ENCODE measurements at places on chromosomes 3 and 15.

GRCh38 chr15:91952216-91952615, 98.7 kb downstream of the SLCO3A1 start:
- DNase-seq = no peak

DNA sequence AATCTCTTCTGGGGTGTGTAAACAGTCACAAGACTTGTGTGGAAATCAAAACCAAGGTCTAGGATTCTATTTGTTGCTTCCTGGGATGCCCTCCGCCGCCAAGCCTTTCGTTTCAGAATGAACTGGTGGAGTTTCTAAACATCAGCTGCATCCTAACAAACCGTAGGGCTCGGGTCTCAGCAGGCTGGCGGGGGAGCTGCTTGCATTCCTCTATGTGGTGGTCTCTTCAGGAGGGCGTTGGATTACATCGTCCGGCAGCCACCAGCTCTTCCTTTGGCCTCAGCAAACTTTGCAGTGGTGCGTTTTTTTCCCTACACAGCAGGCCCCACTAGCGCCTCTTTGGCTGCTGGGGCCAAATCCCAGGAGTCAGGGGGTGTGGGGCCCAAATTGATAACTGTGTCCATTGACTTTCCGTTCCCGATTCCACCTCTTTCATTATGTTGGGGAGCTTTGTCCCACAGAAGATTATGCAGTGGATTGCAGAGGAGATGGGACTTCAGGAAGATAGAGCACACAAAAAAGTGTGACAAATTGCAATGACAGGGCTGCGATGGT, 390.0 kb upstream of the NR2F2 start:
- no peak for DNase-seq

DNA sequence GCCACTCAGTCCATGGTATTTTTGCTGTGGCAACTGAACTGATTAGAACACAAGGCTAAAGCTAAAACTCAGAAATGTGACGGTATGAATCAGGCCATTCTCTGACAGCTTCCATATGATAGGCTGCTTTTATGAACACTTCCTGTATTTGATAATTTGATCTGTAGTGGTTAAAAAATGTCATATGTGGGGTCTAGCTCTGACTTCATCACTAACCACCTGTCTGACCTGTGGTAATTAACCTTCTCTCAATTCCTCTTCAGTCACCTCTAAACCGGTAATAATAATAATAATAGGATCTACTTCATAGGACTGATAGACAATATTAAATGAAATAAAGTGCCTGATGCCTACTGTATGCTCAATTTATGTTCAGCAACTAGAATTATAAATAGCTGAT, 223.2 kb downstream of the MBNL1 start:
- DNase-seq = no peak

- DNase-seq = no peak
Measured at GRCh38 chr3:159030138-159030670, 228.3 kb downstream of the MFSD1 start.

DNA sequence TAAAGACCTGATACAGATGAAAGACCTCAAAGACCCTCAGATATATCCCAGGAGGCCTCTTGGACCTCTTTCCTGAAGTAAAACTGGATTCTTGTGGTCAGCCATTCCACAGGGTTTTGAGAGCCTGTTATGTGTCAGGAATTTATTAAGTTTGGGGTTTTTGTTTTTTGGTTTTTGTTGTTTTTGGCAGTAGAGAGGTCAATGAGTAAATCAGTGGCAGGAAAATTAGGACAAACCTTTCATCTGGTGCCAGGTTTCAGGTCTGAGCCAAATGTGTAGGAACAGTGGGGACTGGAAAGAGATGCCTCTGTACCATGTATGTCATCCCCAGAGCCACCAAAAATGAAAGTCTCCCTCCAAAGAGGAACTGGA, 520.4 kb upstream of the MDFIC2 start:
- DNase-seq = peak; percentile 82

- DNase-seq = no peak
Measured at GRCh38 chr3:67386451-67386850, 268.0 kb downstream of the SUCLG2 start.

- no peak for DNase-seq
Measured at GRCh38 chr3:103167850-103168249, 733.0 kb downstream of the ZPLD1 start.

GRCh38 chr15:64943512-64944225, 32.0 kb downstream of the ANKDD1A start:
- no peak for DNase-seq

GRCh38 chr15:101697488-101697887, 26.8 kb downstream of the TARS3 start:
- no peak for DNase-seq

DNA sequence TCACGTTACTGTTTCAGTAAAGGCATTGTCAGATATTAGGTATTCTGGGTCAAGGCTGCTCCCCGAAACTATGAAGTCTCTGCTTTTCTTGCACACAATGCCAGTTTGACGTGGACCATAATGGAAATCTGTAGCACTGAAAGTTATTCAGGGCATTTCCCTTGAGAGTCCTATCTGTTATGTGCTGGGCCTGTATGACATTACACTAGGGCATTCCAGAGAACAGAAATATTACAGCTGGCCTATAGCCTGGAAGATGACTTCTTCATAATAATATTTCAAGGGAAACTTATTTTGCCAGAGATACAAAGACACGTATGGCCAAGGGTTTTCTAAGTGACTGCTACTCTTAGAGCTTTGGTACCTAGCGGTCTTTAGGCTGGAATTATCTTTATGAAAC, 613.6 kb upstream of the CBLB start:
- no peak for DNase-seq

DNA sequence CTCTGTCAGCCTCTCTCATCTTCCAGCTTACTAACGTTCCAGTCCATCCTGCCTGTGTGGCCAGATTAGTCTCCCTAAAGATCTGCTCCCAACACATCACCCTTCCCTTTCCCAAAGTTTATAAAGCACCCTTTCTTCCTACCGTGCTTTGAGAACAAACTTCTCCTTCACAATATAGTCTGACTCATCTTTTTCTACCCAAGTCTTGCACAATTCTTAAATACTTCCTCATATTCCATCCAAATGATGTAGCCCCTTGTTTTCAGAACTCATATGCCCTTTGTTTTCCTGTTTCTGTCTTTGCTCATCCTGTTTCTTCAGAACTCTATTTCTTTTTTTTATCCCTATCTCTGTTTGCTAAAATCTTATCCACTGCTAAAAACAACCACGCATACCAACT, 326.8 kb downstream of the MFSD1 start:
- DNase-seq = peak; percentile 3

- DNase-seq = peak; percentile 56
Measured at GRCh38 chr15:64455961-64456371, 4.4 kb upstream of the ZNF609 start.

DNA sequence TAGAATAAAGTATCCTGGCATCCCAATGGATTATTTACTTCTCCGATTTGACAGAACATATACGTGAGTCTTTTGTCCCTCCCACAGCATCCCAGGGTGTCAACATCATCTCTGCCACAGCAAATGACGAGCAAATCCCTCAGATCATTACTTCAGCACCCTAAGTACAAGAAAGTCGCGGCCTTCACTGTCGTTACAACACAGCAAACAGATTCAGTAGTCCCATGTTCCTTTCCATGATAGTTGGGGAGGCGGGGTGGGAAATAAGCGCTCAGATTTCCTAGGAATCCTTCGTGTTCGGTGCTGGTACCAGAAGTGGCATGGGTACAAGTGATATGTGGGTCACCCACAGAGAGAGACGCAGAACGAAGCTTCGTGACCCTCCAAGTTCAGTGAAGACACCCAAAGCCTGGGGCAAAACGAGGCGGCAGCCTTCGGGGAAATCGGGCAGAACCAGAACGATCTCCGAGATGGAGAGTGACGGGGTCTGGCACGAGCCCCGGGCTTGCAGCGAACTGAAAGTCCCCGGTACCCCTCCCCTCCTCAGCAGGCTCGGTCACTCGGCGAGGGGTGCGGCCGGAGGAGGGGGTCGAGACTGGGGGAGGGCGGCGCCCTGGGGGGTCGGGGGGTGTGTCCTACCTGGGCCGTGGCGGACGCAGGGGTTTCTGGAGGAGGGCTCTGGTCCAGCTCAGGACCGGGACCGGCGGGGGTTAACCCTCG, 619 bp downstream of the TTBK2 start:
- no peak for DNase-seq

DNA sequence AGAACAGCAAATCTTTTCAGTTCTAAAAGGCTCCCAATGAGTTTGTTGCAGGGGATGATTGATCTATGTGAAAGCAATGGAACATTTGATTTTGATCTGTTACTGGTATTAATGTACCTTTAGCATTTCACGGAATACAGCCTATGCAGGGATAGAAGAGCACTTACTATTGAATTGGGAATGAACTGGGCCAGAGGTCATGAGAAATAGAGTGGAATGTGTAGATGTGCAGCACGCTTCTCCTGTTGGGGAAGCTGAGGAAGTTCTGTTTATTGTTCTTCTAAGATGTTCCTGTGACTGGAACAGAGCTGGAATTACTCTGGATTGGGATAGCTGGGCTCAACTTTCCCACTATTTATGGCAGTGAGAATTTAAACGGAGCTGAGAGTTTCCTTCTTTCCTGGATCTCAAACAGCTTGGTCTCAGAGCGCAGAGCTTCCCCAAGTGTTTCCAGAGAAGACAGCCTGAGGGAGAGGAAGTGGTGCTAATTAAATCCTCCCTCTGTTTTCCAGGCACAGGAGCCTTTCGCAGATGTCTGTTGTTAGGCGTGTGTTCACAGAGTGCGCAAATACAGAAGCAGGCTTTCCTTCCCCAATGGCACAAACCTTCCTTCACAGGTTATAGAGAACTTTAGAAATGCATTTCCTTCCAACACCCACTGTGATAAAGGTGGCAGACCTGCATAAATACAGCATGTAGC, 32.5 kb downstream of the TPRG1 start:
- DNase-seq = no peak

- DNase-seq = no peak
Measured at GRCh38 chr3:142910280-142910679, 21.4 kb upstream of the PCOLCE2 start.

GRCh38 chr3:86934851-86935250, 56.1 kb downstream of the VGLL3 start:
- DNase-seq = no peak

DNA sequence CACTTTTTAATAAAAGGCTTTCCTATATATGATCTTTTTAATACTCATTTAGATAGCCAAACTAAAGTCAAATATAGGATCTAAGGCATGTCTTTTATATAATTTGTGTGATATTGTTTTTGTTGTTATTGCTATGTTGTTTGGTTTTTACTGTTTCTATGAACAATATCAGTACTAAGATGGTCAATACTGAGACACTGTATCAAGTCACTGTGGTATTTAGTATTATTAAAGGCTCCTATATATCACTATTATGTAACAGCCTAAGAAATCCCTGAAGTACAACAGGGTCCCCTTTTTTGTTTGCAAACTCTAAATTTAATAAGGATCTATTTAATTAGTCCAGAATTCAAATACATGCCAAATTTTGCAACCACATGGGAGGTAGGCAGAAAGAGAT, 61.9 kb downstream of the TBC1D5 start:
- DNase-seq = no peak

DNA sequence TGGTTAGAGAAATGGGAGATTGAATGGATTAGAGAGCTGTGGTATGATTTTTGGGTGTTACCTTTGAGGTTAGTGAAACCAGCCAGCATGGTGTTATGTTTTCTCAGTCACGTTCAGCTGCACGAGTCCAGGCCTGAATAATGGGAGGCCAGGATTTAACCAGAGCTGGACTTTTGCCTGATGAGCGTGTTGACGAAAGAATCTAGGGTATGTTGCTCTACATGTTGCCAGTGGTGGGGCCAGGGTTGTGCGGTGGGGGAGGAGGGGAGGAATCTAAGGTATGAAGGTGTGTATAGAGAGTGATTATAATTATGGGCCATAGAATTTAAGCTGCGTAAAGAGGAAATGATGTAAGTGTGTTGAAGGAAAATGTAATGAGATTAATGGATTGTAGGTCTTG, 22.8 kb downstream of the MINDY2 start:
- peak; percentile 24 for DNase-seq

DNA sequence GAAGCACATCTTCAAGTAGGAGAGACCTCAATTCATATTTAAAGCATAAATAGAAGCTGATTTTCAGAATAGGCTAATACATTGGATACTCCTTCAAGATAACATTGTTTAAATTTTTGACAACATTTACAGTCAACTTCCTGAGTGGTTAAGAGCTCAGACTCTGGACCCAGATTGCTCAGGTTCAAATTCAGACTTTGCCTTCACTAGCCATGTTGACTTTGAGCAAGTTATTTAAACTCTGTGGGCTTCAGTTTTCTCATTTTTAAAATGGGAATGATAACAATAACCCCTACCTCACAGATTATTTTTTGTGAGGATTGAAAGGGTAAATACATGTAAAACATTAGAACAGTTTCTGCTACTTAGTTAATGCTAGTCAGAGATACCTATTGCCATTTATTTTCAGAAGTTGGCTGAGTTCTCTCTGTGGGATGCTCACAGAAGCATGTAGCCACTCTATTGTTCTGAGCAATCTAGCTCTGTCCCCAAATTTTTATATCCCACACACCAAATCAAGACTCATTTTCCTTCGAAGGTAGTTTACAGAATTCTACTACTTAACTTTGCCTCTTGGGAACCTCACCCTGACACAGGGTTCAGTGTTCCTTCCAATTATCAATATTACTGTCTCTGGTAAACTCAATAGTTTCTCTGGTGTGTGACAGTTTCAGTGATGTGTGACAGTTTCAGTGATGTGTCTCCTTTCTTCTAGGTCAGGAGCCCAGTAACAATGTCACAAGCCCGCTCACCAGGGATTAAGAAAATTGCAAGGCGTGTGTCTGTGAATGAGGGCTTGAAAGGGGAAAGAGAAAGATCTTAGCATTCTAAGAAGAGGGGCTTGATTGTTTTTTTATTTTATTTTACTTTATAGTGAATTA, 79.4 kb upstream of the OSTN start:
- DNase-seq = no peak

DNA sequence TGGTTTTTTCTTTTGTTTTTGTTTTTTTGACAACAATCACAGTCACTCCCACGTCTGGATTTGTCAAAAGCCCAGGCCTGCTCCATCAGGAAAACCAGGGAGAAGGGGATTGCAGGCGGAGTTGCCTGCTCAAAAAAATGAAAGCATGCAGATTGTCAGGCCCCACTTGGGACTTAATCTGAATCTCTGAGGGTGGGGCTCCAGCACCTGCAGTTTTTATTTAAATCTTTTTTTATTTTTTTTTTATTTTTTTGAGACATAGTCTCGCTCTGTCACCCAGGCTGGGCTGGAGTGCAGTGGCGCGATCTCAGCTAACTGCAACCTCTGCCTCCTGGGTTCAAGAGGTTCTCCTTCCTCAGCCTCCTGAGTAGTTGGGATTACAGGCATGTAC, 140.9 kb downstream of the FOXP1 start:
- no peak for DNase-seq

DNA sequence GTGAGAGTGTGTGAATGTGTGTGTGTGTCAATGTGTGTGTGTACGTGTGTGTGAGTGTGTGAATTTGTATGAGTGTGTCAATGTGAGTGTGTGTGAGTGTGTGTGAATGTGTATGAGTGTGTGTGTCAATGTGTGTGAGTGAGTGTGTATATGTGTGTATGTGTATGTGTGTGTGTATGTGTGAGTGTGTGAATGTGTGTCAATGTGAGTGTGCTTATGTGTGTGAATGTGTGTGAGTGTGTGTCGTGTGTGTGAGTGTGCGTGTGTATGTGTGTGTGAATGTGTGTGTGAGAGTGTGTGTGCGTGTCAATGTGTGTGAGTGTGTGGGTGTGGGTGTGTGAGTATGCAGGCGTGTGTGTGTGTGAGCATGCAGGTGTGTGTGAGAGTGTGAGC, 93.5 kb upstream of the ALDH1A3 start:
- DNase-seq = no peak

Data from astrocyte of the cerebellum (primary cell).